Activated T-cell treated with anti-CD3 and anti-CD28 coated beads for 4 hours (primary cell): ENCODE measurements at places on chromosomes 3 and 15.

DNA sequence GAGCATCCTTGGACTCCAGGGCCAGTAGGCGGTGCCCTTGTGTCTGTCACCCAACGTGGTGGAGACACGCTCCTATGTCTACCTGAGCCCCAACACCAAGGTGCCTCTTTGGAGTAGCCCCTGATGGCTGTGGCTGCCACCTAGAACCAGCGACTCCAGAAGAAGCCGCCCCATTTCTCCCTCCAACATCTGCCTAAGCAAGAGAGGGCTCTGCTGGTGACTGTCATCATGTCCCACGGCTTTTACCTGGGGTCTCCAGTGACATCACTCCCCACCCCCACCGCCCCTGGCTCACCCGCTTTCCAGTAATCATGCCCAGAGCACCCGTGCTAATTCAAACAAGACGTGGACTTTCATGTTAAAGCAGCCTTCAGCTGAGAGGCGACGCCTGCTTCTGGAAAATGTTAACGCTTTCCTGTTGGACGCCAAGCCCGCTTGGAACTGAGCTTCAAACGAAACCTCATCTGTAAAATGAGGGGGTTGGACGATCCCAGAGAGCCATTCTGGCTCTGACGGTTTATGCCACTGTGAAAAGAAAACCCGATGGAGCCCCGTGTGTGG, 57.0 kb downstream of the ISG20 start:
- DNase-seq, result no peak

- peak; percentile 48 for DNase-seq
These were observed 167.4 kb downstream of the GAP43 start for GRCh38 chr3:115790759-115791158.

DNA sequence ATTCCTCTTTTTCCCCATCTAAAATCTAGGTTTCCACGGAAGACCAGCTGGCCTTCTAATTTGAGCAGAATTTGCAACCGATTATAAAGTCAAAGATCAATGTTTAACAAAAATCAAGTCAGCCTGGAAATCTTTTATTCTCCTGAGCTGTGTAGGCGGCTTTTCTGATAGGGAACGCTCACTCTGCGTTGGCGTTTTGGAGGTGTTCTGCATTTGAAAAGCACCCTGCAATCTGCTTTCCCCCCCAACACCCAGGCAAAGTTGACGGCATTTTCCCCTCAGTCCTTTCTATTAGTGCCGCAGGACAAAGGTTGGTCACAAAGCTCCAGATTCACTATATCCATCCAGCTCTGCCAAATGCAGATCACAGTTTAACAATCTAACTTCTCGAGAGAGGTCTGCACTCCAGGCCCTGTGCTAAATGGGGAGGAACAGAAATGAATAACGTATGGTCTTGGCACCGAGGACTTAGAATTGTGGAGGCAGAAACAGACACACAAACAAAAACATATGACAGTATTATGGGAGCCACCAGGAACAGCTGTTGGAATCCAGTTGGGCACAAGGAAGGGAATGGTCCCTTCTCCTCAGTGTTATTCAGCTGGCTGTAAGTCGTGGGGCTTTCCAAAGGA, 50.4 kb upstream of the LARS2 start:
- DNase-seq, result no peak

- DNase-seq, result no peak
These were observed 68.7 kb upstream of the PRR23C start for GRCh38 chr3:139113231-139113992.

GRCh38 chr3:188706176-188706575, 465.6 kb upstream of the TPRG1 start:
- DNase-seq, result no peak

DNA sequence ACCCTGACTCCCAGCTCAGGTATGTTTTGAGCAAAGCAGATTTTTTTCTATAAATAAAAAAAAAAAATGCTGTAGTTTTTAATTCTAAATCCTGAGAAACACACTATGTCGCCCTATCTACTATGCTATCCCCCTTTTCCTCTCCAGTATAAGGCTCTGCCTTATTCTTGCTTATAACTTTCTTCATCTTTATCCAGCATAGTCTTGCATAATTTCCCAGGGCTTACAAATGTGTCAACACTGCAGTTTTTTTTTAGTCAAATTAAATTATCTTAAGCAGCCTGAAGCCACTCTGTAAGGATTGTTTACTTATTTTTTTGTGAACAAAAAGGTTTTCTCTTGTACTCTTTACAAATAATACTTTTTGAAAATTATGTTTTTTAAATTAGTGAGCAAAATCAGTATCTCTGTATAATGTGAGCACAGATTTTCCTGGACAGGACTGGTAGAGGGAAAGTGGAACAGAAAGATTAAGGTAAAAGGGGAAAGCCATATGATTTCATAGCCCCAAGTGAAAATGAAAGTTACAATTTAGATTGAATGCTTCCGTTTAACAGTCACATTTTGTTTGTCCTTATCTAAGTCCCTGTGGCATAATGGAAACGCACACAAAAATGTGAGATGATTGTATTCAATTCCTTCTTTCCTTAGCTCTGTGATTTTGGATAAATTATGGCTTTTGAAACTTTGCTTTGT, 5.6 kb upstream of the PYDC2 start:
- DNase-seq, result no peak

DNA sequence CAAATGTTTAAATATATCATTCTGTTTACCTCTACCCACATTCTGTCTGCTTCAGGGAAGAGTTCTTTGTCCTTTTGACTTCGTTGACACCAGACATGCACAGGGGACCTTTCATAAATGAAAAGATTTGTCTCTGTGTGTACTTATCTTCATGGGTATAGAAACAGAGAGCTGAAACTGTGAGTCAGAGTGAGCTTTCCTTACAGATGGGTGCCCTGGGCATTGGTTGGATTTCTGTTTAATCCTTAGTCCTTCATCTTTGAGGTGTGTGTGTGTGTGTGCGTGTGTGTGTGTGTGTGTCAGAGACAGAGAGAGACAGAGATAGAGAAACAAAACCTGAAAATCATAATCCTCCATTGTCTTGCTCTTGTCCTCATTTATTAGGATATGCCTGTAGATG, 517.4 kb downstream of the TUSC7 start:
- no peak for DNase-seq

GRCh38 chr15:65369651-65370050, 8.2 kb downstream of the IGDCC3 start:
- DNase-seq, result no peak

DNA sequence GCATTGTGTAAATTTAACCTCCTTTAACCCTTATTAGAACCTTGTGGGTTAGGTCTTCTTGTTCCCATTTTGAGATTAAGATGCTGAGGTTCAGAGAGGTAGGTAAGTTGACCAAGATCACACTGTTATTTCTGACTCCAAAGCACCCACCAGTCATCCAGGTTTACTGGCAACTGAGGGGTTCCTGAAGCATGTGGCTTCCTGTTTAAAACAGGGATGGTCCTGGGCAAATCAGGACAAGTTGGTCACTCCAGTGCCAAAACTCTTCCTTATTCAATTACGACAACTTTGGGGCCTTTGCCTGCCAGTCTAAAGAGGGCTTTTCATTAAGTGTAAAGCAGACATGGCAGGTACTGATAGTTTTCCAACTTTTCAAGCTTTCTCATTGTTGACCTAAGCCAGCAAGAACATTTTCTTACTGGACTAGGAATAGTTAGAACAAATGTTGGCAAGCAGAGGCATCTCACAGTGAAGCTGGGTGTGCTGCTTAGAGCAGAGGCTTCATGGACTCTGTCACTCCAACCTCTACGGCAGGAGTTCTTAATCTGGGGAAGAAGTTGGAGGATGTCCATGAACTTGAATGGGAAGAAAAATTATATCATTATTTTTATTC, 149.4 kb upstream of the ADAMTS9 start:
- no peak for DNase-seq

GRCh38 chr3:188394623-188395022, 240.7 kb downstream of the LPP start:
- no peak for DNase-seq

DNA sequence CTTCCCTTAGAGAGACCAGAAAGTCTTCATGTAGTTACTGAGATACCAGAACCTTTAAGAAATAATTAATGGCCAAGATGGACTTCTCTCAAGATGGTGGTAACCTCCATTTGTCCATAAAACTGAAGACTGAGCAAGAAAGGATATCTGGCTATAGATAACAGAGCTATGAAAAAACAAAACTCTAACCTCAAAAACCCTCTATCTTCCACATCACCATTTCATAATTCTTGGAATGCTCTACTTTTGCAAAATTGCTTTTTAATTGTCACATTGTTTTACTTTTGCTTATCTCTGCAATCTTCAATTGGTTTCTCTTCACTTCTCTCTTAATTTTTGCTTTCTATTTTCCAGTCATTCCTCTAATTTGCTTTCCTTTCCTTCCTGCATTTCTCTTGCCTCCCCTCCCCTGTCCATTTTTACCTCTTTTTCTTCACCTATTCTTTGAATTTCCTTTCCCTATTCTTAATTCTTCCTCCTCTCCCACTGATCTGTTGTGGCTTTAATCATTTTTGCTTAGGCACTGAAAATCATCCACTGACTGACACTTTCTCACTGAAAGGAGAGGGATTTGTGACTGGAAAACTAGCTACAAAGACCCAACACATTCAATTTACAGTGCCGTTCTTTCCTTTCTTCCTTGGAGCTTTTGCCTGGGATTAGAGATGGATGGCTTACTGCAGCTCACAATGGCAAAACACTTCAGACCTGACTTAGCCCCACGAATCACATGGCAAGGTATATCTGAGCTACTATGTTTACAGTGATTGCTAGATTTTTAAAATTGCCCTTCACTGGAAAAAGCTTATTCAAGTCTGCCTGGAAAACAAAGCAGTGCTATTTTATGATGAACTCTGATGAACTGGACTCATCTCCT, 242.8 kb downstream of the CHST2 start:
- no peak for DNase-seq

DNA sequence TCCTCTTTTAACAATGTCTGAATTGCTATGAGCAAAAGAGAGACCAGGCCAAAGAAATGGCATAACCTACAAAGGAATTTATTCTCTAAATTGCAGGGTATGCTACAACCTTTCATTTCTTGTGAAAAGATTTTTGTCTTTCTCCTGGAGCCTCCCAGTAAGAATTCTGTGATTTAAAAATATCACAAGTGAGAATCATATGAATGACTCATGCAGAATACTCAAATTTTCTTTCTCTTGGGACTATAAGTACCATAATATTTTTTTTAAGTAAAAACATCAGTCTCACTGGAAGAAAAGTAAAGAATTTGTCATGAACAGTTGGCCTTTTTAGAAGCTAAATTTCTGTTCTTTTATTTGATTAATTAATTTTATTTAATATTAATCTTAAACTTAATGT, 26.3 kb downstream of the SYNPR start:
- DNase-seq, result no peak

DNA sequence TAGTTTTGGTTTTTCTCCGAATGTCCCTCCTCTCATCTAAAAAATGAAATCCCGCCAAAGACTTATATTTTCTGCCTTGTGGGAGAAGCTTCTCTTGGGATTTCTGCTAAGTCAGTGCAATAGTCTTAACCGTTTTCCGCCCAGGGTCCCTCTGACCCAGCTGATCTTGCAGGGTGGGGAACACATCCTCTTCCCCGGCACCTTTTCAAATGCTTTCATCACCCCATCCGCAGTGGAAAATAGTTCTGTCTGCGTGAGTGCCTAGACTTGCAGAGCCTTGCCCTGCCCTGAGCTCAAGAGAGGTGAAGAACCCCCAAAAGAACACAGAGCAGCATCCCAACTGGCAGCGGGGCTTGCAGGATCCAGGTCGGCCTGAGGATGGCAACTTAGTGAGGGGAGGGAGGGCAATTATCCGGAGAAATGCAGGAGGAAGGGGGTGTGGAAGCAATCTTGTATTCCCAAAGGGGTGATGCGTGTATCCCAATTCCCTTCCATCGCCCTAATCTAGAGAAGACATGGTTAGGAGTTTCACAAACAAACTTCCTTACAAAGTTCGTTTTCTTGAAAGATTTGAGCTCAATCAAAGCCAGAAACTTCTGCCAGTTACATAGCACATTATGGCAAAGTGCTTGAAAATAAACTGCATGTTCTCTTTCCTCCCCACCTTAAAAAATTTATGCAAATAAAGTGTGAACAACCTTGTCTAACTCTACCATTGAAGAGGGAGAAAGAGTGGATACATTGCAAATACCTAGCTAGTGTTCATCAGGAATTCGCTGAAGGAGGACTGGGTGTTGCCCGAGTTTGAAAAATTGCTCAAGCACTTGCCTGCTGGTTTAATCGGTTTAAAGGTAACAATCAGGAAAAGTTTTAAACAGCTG, 79.9 kb downstream of the NR2F2 start:
- no peak for DNase-seq

DNA sequence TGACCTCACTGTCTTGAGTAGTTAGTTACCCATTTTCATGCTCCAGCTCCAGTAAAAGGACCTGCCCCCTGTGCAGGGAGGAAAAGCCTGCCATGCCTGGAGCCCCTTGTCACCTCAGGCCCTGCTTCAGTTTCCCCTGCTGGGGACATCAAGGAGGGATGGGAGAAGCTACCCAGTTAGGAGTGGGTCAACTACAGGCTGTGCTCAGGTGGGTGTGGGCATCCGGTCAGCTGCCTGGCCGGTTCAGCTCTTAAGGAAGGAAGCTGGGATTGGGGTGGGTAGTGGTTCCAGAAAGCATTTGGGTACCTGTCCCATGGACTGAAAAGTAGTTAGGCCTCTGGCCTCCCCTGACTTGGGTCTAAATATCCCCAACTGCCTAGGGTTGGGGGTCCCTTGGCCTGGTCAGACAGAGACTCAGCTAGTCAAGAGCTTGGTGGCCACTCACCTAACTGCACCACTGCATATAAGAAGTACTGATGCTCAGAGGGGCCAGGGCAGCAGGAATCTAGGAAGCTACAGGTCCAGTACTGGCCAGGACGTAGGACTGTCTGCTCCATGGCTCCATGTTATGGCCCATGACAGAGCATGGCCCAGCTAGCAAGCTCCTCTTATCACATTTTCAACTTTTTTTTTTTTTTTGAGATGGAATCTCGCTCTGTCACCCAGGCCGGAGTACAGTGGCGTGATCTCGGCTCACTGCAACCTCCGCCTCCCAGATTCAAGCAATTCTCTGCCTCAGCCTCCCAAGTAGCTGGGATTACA, 549 bp downstream of the LSMEM2 start:
- DNase-seq, result no peak

GRCh38 chr3:18559331-18559842, 134.2 kb upstream of the SATB1 start:
- DNase-seq, result peak; percentile 17

DNA sequence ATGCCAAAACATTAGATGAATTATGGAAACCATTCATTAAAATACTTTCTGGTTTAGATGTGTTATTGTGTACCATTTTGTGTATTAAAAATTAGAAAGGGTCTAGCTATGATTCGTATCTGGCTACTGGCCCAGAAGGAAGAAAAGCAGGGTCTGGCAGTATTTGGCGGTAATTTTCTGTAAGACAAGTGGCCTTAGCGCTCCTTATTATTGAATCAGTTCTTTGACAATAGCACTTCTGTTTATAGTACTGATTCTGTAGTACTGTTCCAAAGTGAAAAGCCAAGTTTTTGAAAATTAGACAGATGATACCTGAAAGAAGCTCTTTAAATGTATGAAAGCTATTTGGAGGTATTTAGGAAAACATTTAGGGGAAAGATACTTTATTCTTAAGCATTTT, 10.2 kb downstream of the GLCE start:
- no peak for DNase-seq

GRCh38 chr3:35781558-35781957, 142.2 kb downstream of the ARPP21 start:
- DNase-seq, result no peak

- no peak for DNase-seq
These were observed 772 bp downstream of the TSPAN3 start for GRCh38 chr15:77070180-77070494.
